Stimulated activated naive B cell treated with anti-CD40 and anti-IgM and Interleukin-4, amounts not matched to agents 10 μg/mL and 1 μg/mL and 100 μg/mL, for 72 hours (primary cell): ENCODE measurements at places on chromosomes 1 and 21.

DNA sequence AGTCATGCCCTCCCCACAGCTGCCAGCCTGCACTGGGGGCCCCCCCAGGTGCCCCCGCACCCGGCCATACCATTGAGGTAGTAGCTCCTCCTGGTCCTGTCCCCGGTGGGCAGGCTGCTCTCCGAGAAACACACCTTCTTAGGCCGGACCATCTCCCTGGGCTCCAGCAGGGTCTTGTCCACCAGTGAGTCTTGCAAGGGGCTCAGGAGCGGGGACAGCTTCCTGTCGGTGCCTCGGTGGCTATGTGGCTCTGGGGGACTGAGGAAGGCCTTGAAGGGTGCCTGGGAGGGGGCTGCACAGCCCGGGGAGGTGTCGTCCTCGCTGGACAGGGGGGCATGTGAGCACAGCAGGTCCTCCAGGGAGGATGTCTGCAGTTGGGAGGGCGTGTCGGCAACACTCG is 12.9 kb upstream of the FTCD start:
- no peak for DNase-seq

- no peak for DNase-seq
Observed at GRCh38 chr1:38727684-38728584, 131.6 kb downstream of the RRAGC start.

GRCh38 chr1:164948101-164948500 is 389.1 kb downstream of the PBX1 start:
- no peak for DNase-seq

GRCh38 chr1:54273795-54274163 is 73.8 kb downstream of the MRPL37 start:
- DNase-seq = no peak

DNA sequence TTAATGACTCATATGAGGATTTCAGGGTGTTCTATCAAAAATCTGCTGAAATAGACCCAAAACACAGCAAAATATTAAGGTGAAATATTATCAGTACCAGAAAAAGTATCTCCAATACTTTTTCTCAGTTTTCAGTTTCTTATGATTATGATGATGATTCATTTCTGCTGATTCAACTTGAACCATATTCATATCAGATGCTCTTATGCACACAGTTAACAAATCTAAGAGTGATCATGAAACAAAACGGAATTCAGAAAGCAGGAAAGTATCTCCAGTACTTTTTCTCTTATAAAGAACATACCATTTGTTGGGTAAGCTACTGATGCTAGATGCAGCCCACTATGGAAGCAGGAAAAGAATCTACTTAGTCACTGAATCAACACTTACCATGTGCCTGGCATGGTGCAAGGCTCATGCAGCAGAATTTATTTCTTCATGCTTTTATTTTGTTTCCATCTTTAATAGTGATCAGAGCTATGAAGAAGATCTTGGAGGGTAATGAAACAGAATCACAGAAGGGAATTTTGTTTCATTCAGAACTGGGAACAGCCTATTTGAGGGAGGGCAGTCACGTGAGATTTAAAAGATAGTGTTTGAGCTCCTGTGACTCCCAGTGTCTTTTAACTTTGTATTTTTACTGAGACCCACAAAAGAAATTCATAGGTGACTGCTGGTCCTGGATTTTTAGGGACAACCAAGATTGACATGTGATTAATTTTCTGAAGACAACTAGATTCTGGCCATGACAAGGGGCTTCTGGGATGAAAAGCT is 480.6 kb downstream of the SETD4 start:
- no peak for DNase-seq

DNA sequence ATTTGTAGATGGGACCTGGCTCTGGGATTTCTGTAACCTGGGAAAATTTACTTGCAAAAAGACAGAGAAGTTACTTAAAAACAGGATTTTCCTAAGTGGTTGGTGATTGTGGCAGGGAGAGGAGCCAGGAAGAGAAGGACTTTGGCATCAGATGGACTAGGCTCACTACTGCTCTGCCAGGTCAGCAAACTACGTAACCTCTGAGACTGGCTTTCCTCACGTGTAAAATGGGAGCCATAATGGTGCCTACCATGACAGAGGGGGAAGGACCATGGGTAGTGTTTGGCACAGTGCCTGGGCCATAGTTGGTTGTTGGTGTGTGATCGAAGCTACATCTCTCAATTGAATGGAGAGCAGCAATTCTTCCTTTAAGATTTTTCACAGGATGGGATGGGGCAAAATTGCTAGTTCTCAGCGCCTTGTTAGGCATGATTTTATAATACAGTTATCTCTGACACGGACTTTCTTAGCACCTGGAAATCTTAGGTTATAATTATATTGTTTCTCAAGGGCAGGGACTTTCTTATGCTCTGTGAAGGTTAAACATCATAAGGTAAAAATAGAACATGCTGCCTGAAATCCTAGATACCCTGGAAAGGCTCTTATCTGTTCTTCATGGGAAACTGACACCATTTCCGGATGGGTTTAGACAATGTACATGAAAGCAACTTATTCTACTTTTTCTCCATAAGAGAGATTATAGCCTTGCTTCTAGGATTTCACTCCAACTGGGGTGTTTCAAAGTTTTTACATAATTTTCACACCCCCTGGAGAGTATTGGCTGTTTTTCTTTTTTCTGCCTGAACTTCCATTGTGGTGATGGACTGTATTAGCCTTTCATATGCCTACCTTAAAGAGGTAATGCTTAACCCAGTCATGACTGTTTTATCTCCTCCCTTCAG is 10.9 kb downstream of the ROR1 start:
- DNase-seq = no peak

GRCh38 chr1:31790140-31790539 is 25.7 kb downstream of the SPOCD1 start:
- no peak for DNase-seq

DNA sequence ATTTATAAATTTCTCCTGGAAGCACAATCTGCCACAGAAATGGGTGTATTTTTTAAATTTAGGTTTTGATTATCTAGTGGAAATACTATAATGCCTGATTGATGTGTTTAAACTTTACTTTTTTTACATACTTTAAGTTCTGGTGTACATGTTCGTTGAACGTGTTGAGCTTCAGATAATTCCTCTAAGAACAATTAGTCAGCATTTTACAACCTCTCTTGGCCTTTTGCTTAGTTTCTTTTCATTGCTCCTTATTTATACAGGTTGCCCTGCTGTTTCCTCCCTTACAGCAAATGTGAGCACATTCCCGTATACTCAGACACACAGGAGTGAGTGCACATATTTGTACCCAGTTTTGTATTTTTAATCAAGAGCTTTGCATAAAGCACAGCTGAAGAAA is 1038.9 kb downstream of the BRINP3 start:
- no peak for DNase-seq
